ENCODE measurements at places on chromosomes 1 and 21.

- no peak for DNase-seq
Observed at GRCh38 chr1:41517062-41517438, 32.6 kb upstream of the EDN2 start.

DNA sequence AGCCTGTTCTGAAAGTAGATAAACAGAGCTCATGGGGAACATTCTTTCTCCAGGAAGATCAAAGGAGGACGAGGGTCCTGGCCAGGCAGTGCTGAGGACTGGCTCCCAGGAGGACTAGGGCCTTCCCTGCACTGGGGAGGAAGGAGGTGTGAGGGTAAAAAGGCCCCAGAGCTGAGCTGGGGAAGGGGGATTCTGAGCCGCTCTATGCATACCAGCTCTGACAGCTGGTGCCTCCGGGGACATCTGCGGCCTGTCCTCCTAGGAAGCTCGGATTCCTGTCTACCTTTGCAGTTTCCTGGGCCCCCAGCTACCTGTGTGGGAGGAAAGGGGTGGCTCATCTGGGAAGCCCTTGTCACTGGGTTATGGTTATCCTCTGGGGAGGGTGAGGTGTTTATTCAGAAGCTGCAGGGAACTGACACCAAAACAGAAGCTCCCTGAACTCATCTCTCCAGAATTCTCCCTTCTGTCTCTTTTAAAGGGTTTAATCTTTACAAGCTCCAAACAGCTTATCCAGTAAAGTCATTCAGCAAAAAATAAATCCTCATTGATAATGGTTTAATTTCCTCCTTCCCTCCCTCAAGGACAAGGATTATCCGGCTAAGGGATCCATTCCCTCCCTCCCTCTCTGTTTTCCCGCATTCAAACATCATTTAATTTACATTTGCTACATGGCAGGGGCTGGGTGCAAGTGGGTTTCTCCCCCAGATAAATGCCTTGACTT lies 31.0 kb downstream of the NENF start:
- no peak for DNase-seq

GRCh38 chr1:210792250-210793102 lies 341.5 kb downstream of the KCNH1 start:
- no peak for DNase-seq

GRCh38 chr21:42096566-42096965 lies 25.4 kb downstream of the UMODL1 start:
- DNase-seq, result no peak

Measured in DMS79 (cell line).